ENCODE measurements at places on chromosomes 3 and 15.

DNA sequence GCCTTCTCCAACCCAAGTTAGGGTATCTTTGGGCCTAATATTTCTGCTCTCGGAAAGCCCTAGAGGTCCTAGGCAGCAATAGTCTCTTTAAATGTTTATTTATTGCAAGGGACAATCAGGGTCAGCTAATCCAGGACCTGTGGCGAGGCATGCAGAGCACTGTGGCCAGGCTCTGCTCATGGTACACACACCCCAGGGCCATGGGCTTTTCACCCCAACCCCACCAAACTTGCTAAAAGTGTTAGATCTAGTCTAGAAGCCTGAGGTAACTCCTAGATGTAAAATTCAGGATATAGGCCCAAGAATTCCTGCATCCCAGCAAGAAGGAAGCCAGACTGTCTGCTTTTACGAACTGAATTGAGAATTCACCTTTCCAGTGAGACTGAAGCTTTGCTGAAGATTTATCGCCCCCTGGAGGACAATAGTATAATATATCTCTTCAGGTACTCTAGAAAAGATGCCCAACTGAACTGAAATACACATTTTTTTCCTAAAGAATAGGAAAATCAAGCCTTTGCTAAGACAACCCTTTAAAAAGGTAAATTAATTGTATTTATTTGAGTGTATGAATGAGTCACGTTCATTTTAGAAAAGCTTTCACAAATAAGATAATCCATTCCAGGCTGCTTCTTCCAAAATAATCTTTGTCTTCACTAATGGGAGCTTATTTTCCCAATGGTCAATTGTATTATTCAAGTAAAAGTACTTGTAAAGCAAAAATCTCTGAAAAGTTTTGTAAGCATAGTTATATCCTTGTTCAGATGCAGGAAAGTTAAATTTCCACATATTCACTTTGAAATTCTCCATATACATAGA, 89.8 kb downstream of the LRRC3B start:
- no peak for DNase-seq

- DNase-seq: no peak
Observed at GRCh38 chr3:134516905-134517304, 31.0 kb downstream of the CEP63 start.

- DNase-seq: no peak
Observed at GRCh38 chr3:63624941-63625560, 27.4 kb upstream of the SNTN start.

- DNase-seq: no peak
Observed at GRCh38 chr3:157542711-157543500, 39.7 kb upstream of the VEPH1 start.

DNA sequence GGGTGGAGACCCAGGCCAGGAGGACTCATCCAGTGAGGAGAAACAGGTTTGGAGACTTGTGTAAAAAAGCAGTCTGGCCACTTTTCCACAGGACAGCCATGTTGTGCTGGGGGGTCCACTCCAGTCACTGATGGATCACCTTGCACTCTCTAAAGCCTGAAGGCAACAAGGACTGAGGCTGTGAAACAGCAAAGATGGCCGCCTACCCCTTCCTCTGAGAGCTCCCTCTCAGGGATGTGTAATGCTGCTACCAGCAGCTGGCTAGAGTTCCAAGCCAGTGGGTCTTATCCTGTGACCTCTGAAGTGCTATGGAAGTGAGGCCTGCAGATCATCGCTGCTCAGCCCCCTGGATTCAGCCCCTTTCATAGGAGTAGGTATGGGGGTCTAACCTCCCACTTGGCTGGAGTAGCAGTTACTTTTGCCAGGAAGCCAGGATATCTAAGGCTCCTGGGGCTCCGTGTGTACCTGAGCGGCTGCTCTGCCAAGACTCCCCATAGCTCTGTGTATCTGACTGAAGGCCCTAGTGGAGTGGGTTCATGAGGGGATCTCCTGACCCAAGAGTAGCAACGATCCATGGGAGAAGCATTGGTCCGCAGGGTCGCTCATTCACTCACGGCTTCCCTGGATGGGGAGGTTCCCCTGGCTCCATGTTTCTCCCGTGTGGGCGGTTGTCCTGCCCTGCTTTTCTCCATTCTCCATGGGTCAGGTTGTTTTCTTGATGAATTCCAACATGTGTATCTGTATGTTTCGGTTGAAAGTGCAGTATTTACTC, 69.9 kb upstream of the TNFSF10 start:
- no peak for DNase-seq

DNA sequence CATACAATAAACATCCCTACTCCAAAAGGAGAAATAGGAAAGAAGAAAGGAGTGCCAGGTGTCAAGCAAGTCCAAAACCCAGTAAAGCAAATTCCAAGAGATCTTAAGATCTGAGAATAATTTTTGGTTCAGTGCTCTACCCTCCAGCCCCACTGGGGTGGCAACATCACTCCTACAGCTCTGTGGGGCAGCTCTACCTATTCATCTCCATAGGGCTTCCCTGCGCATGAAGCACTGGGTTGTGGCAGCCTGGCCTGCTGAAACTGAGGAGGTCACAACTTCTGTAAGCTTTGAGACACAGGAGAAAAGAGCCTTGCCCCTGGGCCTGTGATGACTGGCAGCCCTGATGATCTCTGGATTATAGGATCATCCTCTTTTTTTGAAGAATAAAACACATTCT, 378.2 kb upstream of the SOX14 start:
- no peak for DNase-seq

DNA sequence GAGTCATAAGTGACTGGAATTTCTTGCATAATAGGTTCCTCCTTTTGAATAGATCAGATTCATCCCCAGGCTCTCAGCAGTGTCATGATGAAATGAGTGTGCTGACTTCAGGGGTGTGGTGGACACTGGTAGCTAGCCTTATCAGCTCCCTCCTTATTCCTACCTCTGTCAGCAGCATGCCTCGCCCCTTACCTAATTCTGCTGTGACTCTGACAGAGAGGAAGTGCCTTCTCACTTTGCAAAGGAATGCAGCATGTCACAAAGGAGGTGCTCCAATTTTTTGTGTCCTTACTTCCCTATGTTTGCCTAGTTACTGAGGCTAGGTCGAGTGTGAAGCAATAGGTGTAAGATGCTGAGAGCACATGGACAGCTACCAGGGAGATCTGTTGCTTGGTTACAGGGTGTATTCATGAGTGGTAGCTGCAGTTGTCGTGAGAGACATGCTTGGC, 90.6 kb downstream of the TNFAIP8L3 start:
- DNase-seq: no peak

- DNase-seq: no peak
Observed at GRCh38 chr15:42692536-42692935, 44.4 kb downstream of the CDAN1 start.

DNA sequence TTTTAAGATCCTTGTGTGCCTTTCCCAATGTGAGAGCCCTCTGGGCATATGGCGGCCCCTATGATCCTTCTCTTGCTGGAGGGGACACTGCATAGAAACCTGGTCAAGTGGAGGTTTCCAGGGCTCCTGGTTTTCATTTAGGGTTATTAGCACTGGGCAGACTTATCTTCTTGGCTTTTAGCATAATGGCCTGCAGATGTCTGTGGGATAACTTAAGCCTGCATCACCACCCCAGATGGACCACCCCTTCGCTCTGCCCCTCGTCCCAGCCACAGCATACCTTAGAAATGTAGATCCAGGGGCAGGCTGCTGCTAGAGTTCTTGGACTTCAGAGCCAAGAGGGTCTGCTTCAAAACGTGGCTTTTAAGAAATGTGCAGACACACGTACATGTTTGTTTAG, 340.3 kb upstream of the CTDSPL start:
- no peak for DNase-seq

GRCh38 chr3:69413551-69414207, 27.8 kb upstream of the FRMD4B start:
- no peak for DNase-seq

GRCh38 chr3:146313746-146314111, 62.8 kb upstream of the PLSCR4 start:
- DNase-seq: no peak

DNA sequence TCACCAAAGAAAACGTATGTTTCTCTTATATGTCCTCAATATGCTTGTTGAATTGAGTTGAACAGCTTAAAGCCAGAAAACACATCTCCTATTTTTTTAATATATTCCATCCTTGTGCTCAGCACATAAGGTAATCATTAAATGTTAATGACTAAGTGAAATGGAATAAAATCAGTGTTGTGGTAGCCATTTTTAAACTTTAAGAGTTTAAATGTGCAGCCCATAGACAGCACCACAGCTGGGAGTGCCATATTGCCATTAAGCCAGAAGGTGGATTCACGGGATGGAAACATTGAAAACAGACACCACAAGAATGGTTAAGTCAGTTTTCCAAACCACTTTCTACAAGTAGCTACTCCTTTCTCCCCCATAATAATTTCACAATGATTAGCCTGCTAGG, 76.8 kb upstream of the C15orf61 start:
- DNase-seq: no peak
